ENCODE measurements at places on chromosomes 12 and 14.

DNA sequence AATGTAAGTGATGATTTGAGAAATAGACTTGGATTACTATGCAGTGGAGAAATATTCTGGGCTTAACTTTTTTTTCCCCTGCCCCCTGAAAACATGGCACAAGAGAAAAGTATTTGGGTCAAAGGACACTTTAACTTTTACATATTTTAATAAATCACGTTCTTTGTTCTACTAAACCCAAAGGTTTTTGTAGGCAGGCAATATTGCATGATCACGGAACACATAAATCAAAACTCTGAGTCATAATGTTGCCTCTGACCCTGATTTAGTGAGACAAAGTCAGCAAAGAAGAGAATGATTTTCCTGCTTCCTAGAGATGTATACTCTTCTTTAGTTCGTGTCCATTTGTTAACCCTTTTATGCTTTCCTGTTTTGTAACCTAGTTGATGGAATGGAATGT, 38.0 kb downstream of the ABCD2 start:
- DNase-seq = no peak

- DNase-seq = no peak
Measured at GRCh38 chr12:50662116-50662510, 101.8 kb upstream of the ATF1 start.

DNA sequence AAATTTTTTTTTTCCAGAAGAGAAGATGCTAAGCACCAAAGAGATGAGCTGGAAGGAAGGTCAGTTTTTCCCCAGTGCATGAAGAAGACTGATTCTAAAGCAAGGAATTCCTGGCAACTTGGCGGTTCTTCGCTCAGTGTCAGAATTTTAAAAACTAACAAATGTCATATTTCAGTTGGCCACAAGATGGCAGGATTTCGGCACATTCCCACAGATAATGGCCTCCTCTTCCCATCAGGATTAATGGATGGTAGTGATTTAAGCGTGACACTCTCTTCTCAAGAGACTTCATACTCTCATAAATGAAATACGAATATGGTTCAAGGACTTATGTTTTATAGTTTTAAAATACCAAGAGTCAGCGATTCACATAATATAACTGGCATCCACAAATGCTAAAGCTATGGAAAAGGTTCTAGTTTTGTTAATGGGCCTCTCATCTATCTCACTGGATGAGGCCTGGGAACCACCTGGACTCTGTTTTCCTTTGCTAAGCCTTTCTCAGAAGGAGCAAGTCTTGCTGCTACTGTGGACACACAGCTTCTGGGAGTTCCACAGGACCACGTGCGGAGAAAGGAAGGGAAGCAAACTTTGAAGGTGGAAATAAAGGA, 46.1 kb upstream of the PTPRO start:
- DNase-seq = no peak

- DNase-seq = no peak
Measured at GRCh38 chr14:88323523-88324199, 592 bp upstream of the KCNK10 start.

DNA sequence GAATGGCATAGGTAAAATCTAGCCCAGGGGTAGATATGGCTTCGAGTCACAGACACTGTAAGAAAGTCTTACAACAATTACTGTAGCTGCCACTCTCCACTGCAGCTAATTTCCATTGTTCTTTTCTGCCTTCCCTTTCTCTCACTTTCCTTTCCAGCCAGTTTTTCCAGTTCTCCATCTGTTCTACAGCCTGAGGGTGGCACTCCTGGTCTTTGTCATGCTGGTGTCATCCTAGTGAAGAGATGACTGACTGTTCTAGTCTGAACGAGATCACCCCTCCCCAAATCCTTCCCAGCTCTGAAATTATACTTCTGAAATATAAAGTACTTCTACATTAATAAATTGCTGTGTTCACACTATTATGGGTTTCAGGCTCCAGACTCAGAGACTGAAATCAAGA, 74.2 kb upstream of the CSRP2 start:
- DNase-seq = no peak

Data from stimulated activated CD4-positive, alpha-beta T cell treated with anti-CD3 and anti-CD28 coated beads, Interleukin-1b, Interleukin-23, amount 100 ng/mL, for 1 hour (primary cell).